Activated CD4-positive, alpha-beta T cell treated with anti-CD3 and anti-CD28 coated beads, Interleukin-2, amount 10 ng/mL, durations not matched to agents 24 days and 14 days (primary cell): ENCODE measurements at places on chromosomes 3 and 15. TPM values are rescaled to one million over a fixed set of nuclear protein-coding genes. Genes with fewer than 3 reads are reported as not detected.
A peak's percentile ranks its signal among the peaks of the same experiment; 100 is the strongest.

GRCh38 chr3:126925411-126926171 is 57.3 kb upstream of the PLXNA1 start:
- no peaks in the 10 kb centered on the region for H3K36me3 ChIP-seq
- no peak overlapping the region for H3K27ac ChIP-seq
- peaks cover 12% of the 10 kb centered on the region for H3K4me1 ChIP-seq

- H3K27ac ChIP-seq: no peak overlapping the region
- no peaks in the 10 kb centered on the region for H3K4me1 ChIP-seq
- no peaks in the 10 kb centered on the region for H3K36me3 ChIP-seq
- H3K27me3 ChIP-seq: no peaks in the 10 kb centered on the region
- H3K4me3 ChIP-seq: no peak overlapping the region
Observed at GRCh38 chr15:36818260-36818659, 238.8 kb downstream of the CDIN1 start.

The PLSCR2 gene
- not detected in 2 replicates for total RNA-seq

DNA sequence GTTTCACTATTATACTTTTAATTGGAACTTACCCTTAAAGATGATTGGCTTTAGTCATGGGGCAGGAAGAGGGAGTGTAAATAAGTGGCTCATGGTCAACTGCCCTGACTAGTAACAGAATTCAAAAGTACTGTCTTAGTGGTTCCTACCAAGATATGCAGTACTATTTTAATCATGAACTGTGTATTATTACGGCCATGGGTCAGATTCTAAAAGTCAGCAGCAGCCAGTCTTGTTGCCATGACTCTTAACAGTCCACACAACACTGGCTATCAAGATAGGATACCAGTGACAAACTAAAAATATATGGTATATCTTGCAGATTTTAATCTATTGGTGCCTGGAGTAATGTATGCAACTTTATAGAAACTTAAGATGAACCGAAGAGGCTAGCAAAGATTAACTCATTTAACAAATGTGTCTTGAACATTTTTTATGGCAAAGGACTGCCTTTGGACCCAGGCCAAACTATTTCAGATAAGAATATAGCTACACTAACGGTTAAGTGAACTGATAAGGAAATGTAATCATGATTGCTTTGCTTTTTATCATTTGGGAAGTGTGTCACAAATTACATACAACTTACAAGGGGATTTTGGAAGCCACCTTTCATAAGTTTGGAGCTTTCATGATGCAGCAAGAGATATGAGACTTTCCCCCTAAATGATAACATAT is 163.7 kb downstream of the TCF12 start:
- H3K4me3 ChIP-seq: no peak overlapping the region
- DNase-seq: no peak
- peaks cover 8% of the 10 kb centered on the region for H3K4me1 ChIP-seq
- H3K36me3 ChIP-seq: no peaks in the 10 kb centered on the region
- no peak overlapping the region for H3K27ac ChIP-seq
- no peaks in the 10 kb centered on the region for H3K27me3 ChIP-seq

GRCh38 chr3:194095464-194095863 is 40.5 kb upstream of the HES1 start:
- peaks cover 2% of the 10 kb centered on the region for H3K27me3 ChIP-seq
- no peaks in the 10 kb centered on the region for H3K36me3 ChIP-seq
- H3K27ac ChIP-seq: no peak overlapping the region
- no peak overlapping the region for H3K4me3 ChIP-seq
- DNase-seq: peak; percentile 61

The USP4 gene
- total RNA-seq: 94.0 and 96.9 TPM in 2 replicates

DNA sequence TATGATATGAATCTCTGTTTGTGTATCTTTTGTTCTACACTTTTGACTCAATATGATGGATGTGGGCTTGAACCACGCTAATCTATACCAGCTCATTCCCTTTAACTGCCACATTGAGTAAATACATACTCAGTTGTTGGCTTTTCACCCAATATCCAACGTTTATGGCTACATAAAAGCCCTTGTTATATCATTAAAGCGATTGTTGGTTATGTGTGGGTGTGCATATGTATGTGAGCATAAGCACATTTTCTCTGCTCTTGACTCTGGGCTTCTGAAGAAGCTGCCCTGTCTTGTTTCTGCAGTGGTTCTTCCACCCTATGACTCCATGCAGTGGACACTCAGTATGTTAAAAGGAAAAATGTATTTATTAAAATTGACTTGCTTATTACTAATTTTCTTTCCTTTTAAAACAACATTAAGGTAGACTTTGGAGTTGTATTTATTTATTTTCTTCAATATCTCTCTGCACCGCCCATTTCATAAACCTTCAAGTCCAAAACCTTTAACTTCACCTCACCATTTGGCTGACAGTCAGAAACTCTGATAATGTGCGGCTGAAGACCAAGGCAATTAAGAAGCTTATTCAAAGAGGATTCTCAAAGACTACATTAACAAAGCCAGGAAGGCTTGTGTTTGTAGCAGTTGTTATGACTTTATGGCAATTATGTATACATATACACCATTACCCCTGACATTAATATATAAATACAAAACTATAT is 156.1 kb downstream of the THRB start:
- no peak overlapping the region for H3K4me3 ChIP-seq
- no peaks in the 10 kb centered on the region for H3K36me3 ChIP-seq
- H3K27me3 ChIP-seq: no peaks in the 10 kb centered on the region
- no peak for DNase-seq
- H3K4me1 ChIP-seq: no peaks in the 10 kb centered on the region

DNA sequence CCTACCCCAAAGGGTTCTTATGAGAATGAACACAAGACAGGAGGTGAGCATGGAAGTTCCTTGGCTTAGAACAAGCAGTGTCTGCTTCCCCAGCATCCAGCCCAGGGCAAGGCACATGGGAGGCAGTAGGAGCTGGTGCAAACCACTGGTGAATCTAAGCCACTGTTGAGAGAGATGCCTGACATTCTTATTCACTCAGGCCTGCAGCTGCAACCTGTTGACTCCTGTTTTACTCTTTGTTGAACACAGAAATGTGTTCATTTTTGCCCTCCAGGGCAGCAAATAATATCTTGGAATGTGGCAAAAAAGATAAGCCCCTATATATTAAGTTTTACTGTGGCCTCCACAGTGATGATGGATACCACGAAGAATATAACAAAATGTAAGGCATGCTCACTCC is 8.9 kb upstream of the PAK6 start:
- no peaks in the 10 kb centered on the region for H3K27me3 ChIP-seq
- no peak for DNase-seq
- H3K27ac ChIP-seq: no peak overlapping the region
- H3K4me1 ChIP-seq: peaks cover 14% of the 10 kb centered on the region
- H3K36me3 ChIP-seq: peaks cover 9% of the 10 kb centered on the region

- H3K27ac ChIP-seq: no peak overlapping the region
- H3K27me3 ChIP-seq: no peaks in the 10 kb centered on the region
- H3K36me3 ChIP-seq: peaks cover 3% of the 10 kb centered on the region
- DNase-seq: no peak
- no peak overlapping the region for H3K4me3 ChIP-seq
Observed at GRCh38 chr3:134155446-134155845, 95.2 kb downstream of the RYK start.

DNA sequence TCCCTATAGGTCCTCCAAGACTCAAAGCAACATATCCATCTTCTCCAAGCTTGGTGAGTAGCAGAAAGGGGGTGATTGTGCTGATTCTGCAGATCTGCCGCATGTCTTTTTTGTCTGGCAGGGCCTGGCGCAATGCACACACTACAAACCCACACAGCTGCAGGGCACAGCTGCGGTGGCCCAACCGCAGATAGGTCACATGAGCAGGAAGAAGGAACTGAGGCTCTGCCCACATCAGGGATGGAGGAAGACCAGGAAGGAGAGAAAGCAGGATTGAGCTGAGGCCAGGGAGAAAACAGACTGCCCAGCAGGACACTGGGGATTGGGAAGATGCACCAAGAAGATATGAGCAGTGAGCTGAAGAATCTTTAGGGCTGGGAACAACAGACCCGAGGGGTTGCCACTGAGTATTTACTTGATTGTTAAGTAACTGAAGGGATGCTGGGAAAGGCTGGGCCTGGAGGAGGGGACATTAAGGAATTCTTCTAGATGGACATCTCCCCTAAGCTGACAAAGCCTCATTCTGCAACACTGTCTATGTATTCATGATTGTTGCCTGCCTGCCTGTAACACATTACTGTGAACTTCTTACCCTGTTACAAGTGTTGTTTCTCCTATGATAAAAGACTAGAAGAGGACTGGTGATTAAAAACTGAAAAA is 126.7 kb downstream of the MYLK start:
- no peak overlapping the region for H3K4me3 ChIP-seq
- H3K36me3 ChIP-seq: no peaks in the 10 kb centered on the region
- peaks cover 19% of the 10 kb centered on the region for H3K27me3 ChIP-seq
- H3K27ac ChIP-seq: no peak overlapping the region
- peaks cover 4% of the 10 kb centered on the region for H3K4me1 ChIP-seq
- DNase-seq: no peak

GRCh38 chr3:124558991-124559845 is 171.0 kb upstream of the UMPS start:
- no peaks in the 10 kb centered on the region for H3K4me1 ChIP-seq
- peaks cover 48% of the 10 kb centered on the region for H3K27me3 ChIP-seq
- H3K4me3 ChIP-seq: no peak overlapping the region
- no peak overlapping the region for H3K27ac ChIP-seq
- no peak for DNase-seq

DNA sequence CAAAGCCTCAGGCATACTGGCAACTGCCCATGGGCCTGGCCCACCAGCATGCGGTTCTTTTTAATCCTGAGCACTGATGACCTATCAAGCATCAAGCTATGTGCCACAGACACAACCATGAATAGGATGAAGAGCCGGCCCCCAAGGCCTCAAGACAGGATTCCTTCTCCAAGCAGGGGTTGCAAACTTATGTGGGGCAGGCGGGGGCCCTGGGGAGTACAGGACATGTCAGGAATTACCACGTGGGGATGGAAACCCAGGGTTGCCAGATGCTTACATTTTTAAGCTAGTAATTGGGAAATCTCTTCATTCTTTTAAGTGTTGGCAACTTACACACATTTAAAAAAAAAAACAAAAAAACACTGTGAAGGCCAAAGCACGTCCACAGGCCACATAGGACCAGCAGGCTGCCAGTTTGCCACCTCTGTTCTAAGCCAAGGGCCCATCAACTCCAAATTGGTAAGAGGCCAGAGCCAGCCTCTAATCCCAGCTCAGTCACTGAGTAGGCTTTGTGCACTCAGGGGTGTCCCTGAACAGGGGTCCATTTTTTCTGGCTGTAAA is 32.8 kb downstream of the BDH1 start:
- no peak for DNase-seq
- H3K4me3 ChIP-seq: no peak overlapping the region
- H3K27ac ChIP-seq: peak overlapping the region; percentile 9
- H3K36me3 ChIP-seq: peaks cover 51% of the 10 kb centered on the region
- no peaks in the 10 kb centered on the region for H3K27me3 ChIP-seq
